Stromal cell of bone marrow (primary cell): ENCODE measurements at places on chromosomes 1 and 21.

DNA sequence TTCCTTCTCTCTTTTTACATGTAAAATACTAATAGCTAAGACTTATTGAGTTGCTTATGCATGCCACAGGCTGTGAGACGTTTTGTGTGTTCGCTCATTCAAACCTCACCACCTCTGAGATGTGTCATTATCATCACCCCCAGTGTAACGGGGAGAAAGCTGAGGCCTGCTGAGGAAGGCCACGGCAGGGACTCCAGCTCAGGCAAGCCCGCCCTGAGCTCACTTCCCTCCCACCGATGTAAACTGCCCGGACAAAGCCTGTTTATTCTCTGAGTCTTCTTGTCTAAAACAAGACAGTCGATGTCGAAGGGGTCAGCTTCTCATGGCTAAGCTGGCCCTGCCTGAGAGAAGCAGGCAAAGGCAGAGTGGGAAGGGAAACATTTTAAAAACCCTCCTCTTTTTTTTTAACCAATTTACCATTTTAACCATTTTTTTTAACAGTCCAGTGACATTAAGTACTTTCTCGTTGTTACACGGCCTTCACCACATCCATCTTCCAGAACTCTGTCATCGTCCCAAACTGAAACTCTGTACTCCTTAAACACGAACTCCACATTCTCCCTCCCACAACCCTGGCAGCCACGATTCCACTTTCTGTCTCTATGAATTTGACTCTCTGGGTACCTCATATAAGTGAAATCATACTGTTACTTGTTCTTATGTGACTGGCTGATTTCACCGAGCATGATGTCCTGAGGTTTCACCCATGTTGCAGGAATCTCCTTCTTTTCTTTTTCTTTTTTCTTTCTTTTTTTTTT lies 204.8 kb upstream of the GALNT2 start:
- no peak for DNase-seq

GRCh38 chr21:42056468-42056867 lies 14.6 kb upstream of the UMODL1 start:
- no peak for DNase-seq

DNA sequence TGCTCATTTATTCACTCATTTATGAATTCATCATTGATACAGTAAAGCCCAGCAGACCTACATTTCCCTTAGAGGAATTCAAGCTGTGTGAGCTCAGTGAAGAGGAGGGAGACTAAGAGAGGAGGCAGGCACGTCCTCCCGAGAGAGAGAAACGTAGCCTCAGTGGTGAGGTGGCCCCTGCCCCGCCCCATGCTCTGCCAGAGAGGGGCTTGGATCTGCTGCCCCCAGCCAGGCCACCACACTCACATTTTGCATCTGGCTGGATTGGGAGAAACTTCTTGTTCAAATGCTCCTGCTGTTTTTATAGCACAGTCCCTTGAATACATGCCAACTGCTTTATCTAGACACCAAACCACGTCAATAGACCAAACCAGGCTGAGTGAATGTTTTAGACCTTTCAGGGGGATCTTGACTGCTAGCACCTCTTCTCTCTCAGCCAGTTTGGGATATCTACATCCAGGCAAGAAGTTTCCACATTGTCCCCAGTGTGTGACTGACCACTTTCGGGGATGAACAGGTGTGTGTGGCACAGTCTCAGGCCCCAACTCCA lies 67.7 kb upstream of the AJAP1 start:
- no peak for DNase-seq

DNA sequence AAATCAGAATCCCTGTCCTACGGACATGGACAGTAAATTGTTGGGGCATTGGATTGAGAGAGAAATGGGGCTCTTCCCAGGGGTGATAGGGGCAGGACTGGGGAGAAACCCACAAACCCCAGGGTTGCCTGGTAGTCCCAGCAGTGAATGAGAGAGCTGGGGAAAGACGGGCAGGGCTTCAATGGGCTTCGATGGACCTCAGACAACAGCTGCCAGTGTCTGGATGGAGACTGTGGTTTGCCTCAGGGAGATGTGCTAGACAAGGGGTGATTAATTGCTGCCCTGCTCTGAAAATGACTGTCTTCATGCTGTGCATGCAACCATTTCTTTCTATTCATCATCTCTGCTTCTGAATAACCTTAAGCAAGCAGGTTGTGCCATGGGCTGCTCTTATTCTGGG lies 7.4 kb downstream of the GPR25 start:
- no peak for DNase-seq

- DNase-seq, result no peak
Measured at GRCh38 chr21:42002421-42002958, 7.7 kb downstream of the ZBTB21 start.

- peak; percentile 13 for DNase-seq
Measured at GRCh38 chr1:62209931-62210595, 15.4 kb downstream of the L1TD1 start.

DNA sequence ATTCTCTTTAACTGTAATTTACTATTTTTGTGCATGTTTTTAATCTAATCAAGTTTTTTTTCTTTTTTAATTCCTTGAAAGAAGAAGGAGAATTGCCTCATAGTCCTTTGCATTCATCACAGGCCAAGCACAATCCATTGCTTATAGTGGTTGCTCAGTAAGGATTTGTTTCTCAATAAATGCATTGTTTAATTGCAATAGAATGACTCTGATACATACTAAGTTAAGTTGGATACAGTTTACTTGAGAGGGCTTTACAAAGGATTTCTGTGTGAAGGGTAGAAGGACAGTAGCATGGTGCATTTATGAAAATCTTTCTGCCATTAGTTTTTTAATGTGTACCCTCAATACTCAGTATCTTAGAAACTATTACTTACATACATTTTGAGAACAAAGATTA lies 186.2 kb downstream of the LRRIQ3 start:
- no peak for DNase-seq

DNA sequence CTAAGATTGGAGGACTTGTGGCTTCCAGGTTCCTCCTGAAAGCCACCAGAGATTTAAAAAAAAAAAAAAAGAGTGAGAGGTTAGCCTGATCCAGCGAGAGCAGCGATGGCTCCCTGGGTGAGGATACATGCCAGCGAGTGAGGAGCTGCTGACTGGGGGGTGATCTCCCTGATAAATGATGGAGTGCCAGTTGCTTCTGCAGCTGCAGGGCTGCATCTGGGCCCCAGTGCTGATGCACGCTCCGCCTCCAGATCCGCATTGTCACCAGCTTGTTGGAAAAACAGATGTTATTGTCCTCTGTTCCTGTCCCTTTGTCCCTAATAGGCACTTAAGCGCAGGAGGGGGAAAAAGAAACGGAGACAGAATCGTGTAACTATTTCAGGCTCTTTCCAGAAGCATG lies 28.6 kb downstream of the UBIAD1 start:
- no peak for DNase-seq

- peak; percentile 69 for DNase-seq
Measured at GRCh38 chr1:110312188-110313121, 26.7 kb upstream of the RBM15 start.

DNA sequence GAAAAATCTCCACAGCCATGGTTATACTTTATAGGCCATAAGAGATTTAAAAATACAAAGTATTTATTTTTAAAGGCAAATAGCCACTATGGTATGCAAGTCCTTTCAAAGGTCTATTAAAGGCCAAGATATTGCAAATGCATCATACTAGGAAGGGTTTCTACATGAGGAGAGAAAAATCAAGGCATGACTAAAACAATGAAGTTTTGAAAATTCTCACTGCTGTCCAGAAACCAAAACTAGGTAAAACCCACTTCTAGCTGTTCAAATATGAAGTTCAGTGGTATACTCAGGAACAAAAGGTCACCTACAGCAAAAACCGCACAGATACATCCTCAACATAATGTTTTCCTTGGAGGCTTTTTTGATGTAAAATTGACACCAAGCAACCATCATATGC lies 75.0 kb downstream of the EPS15 start:
- no peak for DNase-seq

GRCh38 chr1:243179720-243180119 lies 75.4 kb downstream of the CEP170 start:
- no peak for DNase-seq

- DNase-seq, result no peak
Measured at GRCh38 chr1:202698276-202698675, 12.0 kb downstream of the SYT2 start.

DNA sequence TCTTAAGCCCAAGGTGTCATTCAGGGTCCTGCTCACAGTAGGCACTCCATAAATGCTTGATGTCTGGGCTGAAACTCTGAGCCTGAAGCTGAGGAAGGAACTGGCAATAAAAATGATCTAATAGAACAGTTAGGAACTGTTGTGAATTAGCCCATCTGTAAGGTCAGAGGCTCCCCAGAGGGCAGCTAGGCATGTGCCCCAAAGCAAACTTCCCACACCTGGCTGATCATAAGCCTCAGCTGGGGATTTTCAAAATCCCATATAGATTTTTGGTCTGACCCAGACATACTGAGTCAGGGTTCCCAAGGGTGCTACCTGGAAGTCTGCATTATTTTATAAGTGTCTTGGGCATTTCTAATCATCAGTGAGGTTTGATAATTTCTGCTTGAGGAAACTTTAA lies 309.4 kb upstream of the PROX1 start:
- DNase-seq, result no peak

DNA sequence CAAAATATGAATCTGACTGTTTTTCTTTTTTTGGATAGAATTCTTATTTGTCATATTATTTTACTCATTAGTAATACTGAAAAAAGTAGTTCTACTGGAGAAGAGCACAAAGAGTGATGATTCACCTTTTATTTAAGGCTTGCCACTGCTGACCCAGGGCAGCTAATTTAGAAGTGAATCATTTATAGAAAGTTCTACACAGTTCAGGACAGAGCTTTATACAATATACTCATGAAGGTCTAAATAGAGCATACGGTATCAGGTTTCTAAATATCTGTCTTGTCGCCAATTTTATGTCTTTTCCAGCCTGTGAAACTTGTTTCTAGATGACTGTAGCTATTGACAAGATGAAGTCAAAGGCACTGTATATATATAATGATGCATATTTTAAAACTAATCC lies 25.0 kb downstream of the GIPC2 start:
- peak; percentile 83 for DNase-seq

- DNase-seq, result no peak
Measured at GRCh38 chr1:21937034-21937371, at the start of gene HSPG2. HSPG2 (minus strand) TSS chr1:21937310; CDS start chr1:21937217, 93 bp downstream.

DNA sequence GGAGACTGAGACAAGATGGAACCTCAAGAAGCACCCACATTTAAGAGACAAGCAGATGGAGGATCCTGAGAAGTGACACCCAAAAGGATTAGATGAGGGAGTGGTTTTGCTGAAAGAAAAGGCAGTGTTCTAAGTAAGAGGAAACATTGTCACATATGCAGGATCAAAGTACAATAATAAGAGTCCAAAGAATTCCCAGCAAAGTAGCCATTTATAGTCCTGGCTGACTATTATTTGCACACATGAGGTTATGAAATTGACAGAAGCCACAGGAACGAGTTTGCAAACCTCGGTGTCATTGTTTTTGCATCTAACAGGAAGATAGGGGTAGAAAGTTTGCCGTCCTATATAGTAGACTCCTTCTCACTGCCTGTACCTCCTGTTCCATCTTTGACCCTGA lies 41.3 kb downstream of the CHRM3 start:
- DNase-seq, result no peak

- DNase-seq, result peak; percentile 59
Measured at GRCh38 chr21:21163904-21164303, 165.7 kb downstream of the NCAM2 start.

GRCh38 chr1:65948609-65949229 lies 156.0 kb downstream of the PDE4B start:
- DNase-seq, result peak; percentile 85

DNA sequence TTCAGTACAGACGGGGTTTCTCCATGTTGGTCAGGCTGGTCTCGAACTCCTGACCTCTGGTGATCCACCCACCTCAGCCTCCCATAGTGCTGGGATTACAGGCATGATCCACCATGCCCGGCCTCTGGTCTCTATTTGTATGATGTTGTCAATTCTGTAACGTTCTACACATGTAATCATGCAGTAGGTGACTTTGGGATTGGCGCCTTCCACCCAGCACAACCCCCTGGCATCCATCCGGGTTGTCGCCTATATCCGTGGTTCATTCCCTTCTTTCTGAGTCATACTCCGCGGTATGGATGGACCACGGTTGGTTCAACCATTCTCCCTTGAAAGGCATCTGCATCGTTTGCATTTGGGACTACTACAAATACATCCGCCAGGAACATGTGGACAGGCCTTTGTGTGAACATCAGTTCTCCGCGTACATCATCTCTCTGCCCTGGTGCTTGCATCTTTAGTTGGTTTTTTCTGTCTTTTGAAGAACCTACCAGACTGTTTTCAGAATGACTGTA lies 72.1 kb downstream of the PDE9A start:
- DNase-seq, result no peak

DNA sequence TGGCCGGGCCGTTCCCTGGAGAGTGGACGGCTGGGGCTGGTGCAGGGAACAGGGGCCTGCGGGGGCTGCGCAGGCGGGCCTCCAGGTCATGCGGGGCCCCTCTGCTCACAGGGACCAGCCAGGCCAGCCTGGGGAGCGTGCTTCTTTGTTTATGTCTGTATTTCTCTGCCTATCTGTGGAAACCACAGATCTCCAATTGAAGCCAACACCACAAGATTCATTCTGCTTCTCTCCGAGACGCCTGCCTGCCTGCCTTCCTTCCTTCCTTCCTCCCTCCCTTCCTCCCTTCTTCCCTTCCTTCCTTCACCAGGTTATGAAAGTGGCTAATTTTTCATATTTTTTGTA lies 39.9 kb upstream of the HMGN1 start:
- DNase-seq, result no peak

DNA sequence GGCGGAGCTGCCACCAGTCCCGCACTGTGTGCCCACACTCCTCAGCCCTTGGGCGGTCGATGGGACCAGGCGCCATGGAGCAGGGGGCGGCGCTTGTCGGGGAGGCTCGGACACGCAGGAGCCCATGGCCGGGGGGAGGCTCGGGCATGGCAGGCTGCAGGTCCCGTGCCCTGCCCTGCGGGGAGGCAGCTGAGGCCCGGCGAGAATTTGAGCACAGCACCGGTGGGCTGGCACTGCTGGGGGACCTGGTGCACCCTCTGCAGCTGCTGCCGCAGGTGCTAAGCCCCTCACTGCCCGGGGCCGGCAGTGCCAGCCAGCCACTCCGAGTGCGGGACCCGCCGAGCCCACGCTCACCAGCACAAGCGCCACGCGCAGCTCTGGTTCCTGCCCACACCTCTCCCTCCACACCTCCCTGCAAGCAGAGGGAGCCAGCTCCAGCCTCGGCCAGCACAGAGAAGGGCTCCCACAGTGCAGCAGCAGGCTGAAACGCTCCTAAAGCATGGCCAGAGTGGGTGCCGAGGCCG lies 267.7 kb downstream of the RYR2 start:
- DNase-seq, result no peak

DNA sequence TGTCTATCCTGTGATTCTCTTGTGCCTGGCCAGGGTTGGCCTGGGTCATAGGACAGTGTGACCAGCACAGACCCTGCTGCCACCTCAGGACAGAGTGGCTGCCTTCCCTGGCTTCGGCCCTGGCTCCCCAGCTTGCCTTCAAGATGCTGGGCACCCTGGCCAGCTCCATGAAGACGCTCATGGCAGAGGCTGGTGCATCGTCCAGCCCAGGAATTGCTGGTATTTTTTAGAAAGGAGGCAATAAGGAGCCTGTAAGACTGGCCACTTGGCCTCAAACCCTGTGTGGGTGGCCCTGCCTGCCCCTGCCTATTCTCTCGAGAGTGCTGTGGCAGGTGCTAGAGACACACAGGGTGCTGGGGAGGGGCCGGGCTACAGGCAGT lies 70.4 kb upstream of the ACTRT2 start:
- DNase-seq, result no peak
